Hepatic stellate cell (primary cell): ENCODE measurements at places on chromosomes 12 and 14.
A peak's percentile ranks its signal among the peaks of the same experiment; 100 is the strongest.

DNA sequence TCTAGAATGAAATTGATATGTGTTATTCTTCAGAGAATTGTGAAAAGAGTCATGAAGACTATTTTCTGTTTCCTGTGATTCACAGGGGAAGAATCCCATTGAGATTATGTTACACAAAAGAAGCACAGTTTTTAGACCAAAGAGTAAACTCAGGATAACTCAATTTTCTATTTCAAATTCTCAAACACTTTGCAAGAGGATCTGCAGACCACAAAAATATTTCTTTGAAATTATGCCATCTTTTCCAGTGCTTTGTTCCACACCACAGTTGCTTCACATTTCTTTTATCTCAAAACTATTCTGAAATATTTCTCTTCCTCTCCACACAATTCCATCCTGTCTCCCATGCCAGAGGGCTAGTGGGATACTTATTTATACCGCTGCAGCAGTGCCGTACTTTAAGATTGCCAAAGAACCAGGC lies 188.9 kb upstream of the FOXG1 start:
- no peak for DNase-seq

DNA sequence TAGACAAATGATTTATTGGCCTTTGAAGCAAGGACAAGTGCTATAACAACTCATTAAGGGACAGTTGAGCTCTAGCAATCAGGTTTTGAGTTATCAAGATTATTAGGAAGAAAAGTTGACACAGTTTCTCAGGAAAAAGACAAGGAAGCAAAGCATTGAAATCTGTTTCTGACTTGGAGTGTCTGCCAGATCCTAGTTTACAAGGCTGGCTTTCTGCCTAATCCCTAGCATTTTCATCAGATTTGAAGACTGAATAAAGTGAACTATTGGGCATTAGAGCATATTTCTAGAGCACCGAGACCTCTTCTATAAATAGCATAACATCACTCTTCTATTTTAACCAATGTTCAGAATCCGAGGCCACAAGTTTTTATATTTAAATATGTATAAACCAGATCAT lies 7.0 kb downstream of the SYT1 start:
- DNase-seq = no peak

GRCh38 chr14:70013271-70013873 lies 134.2 kb downstream of the SMOC1 start:
- DNase-seq = peak; percentile 18

DNA sequence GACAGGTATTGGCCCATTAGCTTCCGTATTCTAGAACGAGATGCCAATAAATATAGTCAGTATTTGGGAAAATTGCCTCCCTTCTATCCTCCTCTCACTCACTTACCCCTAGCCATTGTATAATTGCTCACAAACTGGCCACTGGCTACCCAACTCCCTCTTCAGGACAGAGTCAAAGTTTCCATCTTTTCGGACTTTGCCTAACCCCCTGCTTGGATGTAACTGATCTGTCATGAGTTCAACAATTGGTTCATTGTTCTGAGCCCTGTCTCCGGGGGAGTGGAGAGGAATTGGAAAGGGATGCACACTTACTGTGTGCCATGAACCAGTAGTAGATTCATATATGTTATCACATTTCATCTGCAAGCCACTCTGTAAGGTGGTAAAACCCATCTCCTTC lies 12.2 kb downstream of the MYRFL start:
- DNase-seq = no peak

DNA sequence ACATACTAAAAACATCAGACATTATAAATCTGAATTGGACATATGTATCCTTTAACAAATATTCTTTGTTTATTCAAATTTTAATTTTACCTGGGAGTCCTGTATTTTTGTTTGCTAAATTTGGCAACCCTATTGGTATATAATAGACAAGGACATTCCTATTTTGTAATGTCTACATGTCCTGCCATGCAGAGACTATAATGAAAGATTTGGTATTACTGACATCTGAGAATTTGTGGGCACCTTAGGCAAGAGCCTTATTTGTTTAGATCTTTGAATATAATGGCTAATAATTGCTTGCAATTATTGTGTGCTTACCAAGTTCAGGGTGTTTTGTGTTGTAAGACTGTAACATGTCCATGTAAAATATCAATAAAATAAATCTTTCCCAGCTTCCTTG lies 334.4 kb downstream of the KCNH5 start:
- DNase-seq = no peak

GRCh38 chr14:101988377-101988776 lies 24.0 kb downstream of the DYNC1H1 start:
- no peak for DNase-seq

- DNase-seq = no peak
Observed at GRCh38 chr12:67357376-67358125, 88.4 kb downstream of the CAND1 start.

- no peak for DNase-seq
Observed at GRCh38 chr12:45282411-45282810, 66.5 kb downstream of the ANO6 start.

DNA sequence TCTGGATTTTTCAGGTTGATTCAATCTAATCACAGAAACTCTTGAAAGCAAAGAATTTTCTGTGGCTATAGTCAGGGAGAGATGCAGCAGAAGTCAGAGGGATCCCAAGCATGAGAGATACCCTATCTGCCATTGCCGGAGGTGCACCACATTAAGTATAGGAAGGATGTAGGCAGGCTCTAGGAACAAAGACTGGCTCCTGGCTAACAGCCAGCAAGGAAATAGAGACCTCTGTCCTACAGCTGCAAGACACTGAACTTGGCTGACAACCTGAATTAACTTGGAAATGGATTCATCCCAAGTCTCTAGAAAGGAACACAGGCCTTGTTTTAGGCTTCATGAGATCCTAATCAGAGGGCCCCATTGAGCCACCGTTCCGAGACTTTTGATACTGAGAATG lies 364.9 kb upstream of the FLRT2 start:
- DNase-seq = no peak

DNA sequence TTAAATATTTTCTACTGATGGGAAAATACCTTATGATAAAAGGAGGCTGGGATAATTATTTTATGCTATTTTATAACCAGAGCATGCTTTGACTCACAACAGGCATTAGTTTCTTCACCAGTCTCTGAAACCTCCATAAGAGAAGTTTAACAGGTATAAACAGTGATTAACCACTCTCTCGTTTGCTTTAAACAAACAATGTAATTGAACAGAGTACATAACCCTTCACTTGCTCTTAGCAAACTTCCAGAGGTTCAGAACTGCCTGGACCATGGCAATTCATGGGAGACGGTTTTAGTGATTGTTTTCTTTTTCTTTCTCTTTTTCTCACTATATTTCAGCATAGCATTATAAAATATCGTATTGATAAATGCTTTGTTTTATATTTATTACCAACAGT lies 35.3 kb downstream of the CFAP251 start:
- no peak for DNase-seq

DNA sequence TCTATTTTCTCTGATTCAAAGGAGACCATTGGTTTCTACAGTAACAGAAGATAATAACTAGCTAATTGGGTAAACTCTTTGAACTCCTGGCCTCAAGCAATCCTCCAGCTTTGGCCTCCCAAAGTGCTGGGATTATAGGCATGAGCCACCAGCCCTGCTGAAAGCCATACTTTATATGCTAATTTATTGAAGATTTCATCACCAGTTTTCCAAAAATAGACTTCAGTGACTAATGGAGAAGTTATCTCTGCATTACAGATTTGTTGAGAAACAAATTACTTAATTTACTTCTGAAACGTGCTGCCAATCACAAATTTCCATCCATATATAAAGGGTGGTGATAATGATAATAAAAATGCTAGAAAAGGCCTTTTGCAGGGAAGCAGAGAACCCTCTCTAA lies 1758.1 kb upstream of the SEL1L start:
- DNase-seq = no peak

GRCh38 chr12:102417055-102417454 lies 63.3 kb downstream of the IGF1 start:
- no peak for DNase-seq

- no peak for DNase-seq
Observed at GRCh38 chr12:123119808-123120207, 31.1 kb downstream of the PITPNM2 start.

DNA sequence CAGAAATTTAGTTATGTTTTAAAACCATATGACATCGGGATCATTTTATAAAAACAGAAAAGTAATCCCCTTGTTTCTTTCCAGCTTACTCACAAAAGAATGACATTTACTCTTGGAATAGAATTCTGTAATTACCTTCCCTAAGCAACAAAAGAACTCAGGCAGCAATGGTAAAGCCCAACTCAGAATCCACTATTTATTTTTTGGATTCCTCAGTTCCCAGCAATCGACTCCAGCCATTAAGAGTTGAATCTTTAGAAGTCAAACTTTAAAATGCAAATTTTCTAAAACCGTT lies 65.9 kb downstream of the FOXN3 start:
- no peak for DNase-seq

- no peak for DNase-seq
Observed at GRCh38 chr14:64729386-64730060, 25.3 kb downstream of the PLEKHG3 start.

- no peak for DNase-seq
Observed at GRCh38 chr12:80442426-80443222, 1.4 kb upstream of the PTPRQ start.

- DNase-seq = peak; percentile 64
Observed at GRCh38 chr14:103155010-103155409, 31.7 kb downstream of the TNFAIP2 start.

- DNase-seq = no peak
Observed at GRCh38 chr12:22126758-22127157, 80.7 kb downstream of the CMAS start.

DNA sequence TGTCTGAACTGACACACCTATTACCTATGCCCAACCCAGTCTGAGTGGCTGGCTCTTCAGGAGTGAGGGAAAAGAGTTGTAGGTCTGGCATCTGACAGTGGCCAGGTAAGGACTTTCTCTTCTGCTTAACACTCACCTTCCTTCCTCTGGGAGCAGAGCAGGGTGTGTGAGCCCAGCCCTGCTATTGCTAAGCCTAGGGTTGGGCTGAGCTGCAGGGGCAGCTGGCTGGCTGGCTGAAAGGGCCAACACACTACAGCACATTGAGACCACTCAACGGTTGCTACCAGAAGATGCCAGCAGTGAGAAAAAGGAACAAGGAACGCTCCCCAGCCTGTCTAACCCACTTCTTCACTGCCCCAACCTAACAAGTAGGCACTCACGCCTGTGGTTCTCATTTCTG lies 201.2 kb downstream of the DPF3 start:
- DNase-seq = peak; percentile 48

- no peak for DNase-seq
Observed at GRCh38 chr12:116674643-116675183, 63.2 kb downstream of the SPRING1 start.

DNA sequence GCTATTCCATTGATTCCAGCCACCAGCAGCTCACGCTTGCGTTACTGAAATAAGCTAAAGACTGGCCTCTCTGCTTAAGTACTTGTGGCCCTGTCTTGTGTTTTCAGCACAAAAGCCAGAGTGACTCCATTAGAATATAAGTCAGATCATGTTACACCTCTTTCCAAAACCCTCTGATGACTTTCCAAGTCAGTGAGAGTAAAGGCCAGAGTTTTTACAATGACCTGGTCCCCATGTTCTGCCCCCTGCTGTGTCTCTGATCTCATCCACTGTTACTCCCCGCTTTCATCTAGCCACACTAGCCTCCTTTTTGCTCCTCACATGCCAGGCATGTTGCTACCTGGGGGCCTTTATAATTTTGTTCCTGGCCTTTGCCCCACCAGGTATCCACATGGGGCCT lies 6.9 kb upstream of the CKAP4 start:
- DNase-seq = no peak

DNA sequence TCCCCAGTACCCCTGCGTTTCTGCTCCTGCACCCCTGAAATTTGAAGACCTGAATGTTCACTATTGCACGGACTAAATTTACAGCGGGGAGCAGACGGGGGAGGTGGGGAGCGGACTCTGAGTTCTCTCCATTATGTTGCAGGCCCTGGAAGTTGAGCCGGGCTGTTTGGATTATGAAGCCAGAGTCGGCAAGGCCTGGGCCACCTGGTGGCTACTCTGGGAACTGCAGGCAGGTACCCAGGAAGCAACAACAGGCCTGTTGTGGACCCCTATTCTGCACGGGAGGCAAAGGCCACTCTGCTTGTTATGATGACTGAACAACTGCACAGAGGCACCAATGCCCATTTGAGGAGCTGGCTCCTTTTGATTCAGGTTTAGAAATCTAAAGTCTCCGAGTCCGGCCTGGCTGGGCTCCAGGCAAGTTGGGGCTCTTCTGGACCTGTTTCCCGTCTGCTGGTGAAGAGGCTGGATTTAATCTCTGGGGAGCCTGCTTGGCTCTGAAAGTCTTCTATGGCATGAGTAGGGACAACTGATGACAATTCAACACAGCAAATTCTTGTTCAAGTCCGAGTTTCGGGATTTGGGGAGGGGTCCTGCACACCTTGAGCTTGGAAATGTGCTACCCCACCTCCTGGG lies 34.1 kb upstream of the FAM181A start:
- peak; percentile 66 for DNase-seq

DNA sequence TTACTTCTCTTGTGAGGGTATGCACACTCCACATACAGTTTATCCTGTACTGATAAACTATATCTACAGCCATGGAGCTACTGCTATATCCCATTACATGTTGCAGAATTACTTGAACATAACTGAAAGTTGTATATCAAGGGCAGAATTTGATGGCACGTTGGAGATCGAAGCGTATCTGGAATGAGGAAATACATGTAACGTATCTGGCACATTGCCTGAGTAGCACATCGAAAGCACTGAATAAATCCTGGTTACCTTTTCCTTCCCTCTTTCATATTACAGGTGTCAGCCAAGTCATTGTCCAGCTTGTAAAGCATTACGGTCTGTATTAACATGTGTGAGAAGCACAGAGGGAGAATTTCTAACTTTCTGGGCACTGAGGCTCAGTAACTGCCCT lies 42.1 kb upstream of the LIN7A start:
- no peak for DNase-seq

GRCh38 chr12:13198876-13199275 lies 2.4 kb downstream of the EMP1 start:
- DNase-seq = no peak

- DNase-seq = no peak
Observed at GRCh38 chr14:43207189-43207588, 1299.9 kb downstream of the FSCB start.
